Astrocyte (in vitro differentiated cells and primary cell): ENCODE measurements at places on chromosomes 12 and 14. TPM values are rescaled to one million over a fixed set of nuclear protein-coding genes. Genes with fewer than 3 reads are reported as not detected.

DNA sequence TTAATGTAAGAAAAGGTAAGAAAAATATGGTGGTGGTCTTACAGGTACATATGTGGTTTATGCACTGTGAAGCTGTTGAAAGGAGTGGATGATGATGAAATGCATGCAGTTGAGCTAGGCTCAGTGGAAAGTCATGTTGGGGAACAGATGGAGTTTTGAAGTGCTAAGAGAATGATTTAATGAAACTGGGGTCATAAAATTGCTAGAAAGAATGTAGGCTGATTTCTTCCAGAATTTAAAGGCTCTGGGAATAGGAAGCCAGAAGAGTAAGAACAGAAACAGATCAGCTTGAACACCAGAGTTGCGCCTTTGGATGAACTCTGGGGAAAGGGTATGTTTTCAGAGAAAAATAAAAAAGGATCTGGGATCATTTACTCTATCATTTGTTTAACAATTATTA is 146.5 kb downstream of the MON2 start:
- no peaks in the 10 kb centered on the region for H3K4me1 ChIP-seq
- H3K4me3 ChIP-seq: no peak overlapping the region
- H3K27ac ChIP-seq: no peak overlapping the region

- DNase-seq: no peak
- H3K36me3 ChIP-seq: no peaks in the 10 kb centered on the region
- no peak overlapping the region for H3K4me3 ChIP-seq
- no peak overlapping the region for H3K27ac ChIP-seq
Measured at GRCh38 chr12:57215668-57216013, 953 bp upstream of the NXPH4 start.

GRCh38 chr12:128797119-128798118 is 26.3 kb downstream of the SLC15A4 start:
- H3K4me3 ChIP-seq: peak overlapping the region; percentile 8
- no peak for DNase-seq
- H3K4me1 ChIP-seq: peaks cover 35% of the 10 kb centered on the region
- H3K36me3 ChIP-seq: peaks cover 37% of the 10 kb centered on the region
- H3K27ac ChIP-seq: peak overlapping the region; percentile 88

DNA sequence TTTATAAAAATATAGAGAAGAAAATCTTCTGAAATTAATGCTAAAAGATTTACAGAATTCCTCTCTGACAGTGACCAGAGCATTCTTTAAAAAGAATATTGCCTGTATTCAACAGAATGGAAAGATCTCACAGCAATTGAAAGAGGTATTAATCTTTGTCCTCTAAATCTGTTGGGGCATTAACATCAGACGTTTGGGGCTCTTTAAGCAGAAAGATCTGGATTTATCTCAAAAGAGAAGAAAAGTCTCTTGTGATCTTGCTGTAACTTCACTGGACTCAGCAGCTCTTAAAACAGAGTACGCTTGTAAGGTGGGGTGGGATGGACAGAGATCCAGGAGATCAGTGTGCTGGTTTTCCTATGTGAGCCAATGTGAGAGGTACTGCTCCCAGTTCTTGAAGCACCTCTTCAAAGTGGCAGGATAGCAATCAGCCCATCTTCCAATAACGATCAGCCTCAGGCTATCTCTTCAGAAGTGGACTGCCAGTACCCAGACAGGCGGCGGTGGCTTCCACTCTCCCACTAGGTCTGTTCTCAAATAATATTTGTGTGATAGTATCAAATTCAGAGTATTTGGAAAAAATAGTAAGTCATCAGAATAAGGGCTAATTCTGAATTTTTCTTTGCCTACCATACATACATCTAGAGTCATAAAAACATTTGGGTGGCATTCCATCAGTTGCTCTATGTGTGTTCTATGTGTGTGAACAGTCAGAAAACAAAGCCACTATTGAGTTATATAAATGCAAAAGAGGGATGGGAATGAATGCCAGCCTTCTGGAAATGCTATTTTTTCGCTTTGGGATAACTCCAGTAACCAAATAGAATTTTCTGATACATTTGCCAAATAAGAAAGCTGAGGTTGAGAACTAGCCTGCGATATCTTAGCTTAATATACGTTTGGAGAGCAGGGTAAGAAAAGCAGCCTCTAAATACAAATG is 237.4 kb upstream of the RGS6 start:
- peaks cover 14% of the 10 kb centered on the region for H3K4me1 ChIP-seq
- no peak overlapping the region for H3K27ac ChIP-seq
- peaks cover 9% of the 10 kb centered on the region for H3K36me3 ChIP-seq

DNA sequence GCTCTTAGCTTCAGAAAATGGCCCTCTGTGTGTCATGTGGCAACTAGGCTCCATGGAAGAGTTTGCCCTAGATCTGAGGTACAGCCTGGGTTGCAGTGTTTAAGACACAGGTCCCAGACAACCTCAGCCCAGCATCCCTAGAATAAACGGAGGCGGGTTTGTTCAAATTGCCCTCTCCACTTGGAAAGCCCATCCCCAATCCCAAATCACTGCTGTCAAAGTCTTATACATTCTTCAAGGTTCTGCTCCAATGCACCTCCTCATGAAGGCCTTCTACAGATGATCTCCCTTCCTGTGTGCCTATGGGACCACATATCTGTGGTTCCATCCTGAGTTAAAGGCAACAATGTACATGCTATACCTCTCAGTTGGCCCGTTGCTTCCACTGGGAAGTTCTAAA is 289.8 kb downstream of the DPF3 start:
- DNase-seq: no peak
- peaks cover 31% of the 10 kb centered on the region for H3K4me1 ChIP-seq
- no peak overlapping the region for H3K27ac ChIP-seq
- H3K27me3 ChIP-seq: no peaks in the 10 kb centered on the region
- no peaks in the 10 kb centered on the region for H3K36me3 ChIP-seq

- no peak for DNase-seq
- no peaks in the 10 kb centered on the region for H3K36me3 ChIP-seq
- peaks cover 39% of the 10 kb centered on the region for H3K4me1 ChIP-seq
- no peak overlapping the region for H3K4me3 ChIP-seq
- peak overlapping the region; percentile 1 for H3K27ac ChIP-seq
Measured at GRCh38 chr12:68614105-68614679, 3.5 kb downstream of the RAP1B start.

GRCh38 chr14:72332046-72332445 is 399.8 kb downstream of the RGS6 start:
- H3K4me1 ChIP-seq: no peaks in the 10 kb centered on the region
- H3K36me3 ChIP-seq: no peaks in the 10 kb centered on the region
- DNase-seq: no peak

DNA sequence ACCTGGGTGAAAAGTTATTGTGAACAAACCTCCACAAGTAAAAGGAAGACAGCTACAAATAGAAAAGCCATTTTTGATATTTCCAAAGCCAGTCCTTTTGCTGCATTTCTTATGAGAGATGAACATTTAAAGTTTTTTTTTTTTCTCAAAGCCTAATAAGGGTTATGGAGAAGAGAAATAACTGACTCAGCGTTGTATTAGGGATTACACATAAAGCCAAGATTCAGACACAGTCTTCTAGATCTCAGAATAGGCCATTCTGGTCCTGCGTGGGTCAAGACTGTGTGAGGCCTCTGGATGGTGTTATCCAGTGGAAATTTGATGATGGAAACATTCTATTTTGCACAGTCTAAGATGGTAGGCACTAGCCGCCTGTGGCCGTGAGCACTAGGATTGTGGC is 459.8 kb downstream of the EGLN3 start:
- DNase-seq: no peak
- no peak overlapping the region for H3K27ac ChIP-seq
- no peaks in the 10 kb centered on the region for H3K4me1 ChIP-seq
- no peaks in the 10 kb centered on the region for H3K27me3 ChIP-seq
- H3K36me3 ChIP-seq: no peaks in the 10 kb centered on the region
- H3K4me3 ChIP-seq: no peak overlapping the region

DNA sequence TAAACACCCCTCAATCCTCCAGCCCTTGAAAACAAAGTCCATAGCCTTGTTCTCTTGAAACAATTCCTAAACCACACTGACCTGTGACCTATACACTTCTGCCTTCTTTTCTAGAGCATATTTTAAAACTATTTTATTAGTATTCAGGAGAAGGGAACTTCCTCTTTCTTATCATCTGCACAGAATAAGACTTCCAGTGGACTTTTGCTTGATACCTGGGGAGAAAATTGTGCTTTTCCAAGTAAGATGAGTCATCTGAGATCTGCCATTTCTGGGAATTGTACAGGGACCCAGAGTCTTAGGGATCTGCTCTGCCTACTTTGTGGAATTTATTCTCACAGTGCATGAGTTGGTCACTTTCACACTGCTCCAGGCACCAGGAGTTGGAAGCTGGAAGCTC is 10.5 kb upstream of the WNT5B start:
- peak; percentile 26 for DNase-seq
- no peaks in the 10 kb centered on the region for H3K36me3 ChIP-seq
- no peak overlapping the region for H3K27ac ChIP-seq
- no peak overlapping the region for H3K4me3 ChIP-seq

ANG gene
- 4.0 and 5.2 TPM in 2 replicates for total RNA-seq

HSPB8 gene
- total RNA-seq: 53.7 and 54.6 TPM in 2 replicates

ZFYVE21 gene
- total RNA-seq: 41.7 and 42.0 TPM in 2 replicates
